Hematopoietic multipotent progenitor cell treated with erythropoietin and hydrocortisone succinate and interleukin-3 and kit ligand, for 8 days (in vitro differentiated cells): ENCODE measurements at places on chromosomes 1 and 21.
A peak's percentile ranks its signal among the peaks of the same experiment; 100 is the strongest.

DNA sequence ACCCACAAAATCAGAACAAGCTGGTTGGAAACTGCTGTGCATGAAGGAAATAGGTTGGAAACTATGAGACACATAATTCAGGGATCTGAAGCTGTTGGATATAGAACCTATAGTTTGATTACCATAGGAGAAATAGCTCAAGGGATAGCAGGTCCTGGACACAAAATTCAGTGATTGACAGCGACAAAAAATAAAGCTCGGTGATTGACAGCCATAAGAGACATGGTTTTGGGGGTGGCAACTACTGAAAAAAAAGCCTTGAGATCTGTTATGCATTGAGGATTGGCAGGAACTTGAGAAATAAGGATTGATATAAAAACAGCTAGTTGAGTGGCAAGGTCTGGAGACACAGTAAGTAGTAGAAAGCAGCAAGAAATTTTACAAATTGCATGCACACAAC, at the start of gene KRTAP25-1:
KRTAP25-1 (minus strand) TSS at position 300 of the 400 bp plus-strand sequence; CDS start at position 276, 24 bp downstream.
- no peak for DNase-seq

DNA sequence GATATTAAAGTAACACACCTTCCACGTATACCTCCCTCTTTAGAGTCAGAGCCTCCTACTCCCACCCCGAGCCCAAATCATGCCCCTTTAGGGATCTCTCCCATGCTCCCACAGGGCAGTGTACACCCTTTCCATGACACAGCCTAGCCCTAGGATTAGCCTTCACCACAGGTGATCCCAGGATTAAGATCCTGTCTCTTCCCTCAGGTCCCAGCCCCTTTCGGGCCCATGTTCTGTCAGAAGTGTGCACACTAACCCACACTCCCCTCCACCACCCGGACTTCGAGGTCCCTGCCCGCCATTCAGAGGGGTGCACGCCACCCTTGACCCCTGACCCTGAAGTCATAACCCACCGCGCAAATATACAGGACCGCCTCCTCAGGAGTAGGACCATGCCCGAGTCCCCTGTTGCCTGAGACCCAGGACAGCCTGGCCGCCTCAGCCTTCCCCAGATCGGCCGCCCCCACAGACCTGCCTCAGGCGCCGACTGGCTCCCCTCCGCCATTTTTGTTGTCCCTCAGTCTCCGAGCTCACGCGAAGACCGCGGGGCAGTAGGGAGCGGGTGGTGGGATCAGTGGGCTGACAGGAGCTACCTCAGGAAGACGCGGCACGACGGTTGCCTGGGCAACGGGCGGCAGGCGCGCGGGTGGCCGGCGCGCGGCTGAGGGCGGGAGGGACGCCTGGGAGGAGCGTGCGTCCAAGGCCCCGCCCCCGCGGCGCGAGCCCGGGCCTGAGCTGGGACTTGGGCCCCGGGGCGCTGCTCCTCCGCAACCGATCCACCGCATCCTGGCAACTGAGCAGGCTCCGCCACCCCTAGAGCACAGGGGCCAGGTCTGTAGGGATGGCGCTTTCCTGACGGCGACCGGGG, at the start of gene AGBL4:
AGBL4 (minus strand) TSS at position 663 of the 868 bp plus-strand sequence.
- DNase-seq = peak; percentile 3

GRCh38 chr1:23916209-23917131, 3.3 kb upstream of the CNR2 start:
- DNase-seq = peak; percentile 81

- DNase-seq = no peak
Measured at GRCh38 chr1:204558467-204558866, 42.3 kb downstream of the MDM4 start.

DNA sequence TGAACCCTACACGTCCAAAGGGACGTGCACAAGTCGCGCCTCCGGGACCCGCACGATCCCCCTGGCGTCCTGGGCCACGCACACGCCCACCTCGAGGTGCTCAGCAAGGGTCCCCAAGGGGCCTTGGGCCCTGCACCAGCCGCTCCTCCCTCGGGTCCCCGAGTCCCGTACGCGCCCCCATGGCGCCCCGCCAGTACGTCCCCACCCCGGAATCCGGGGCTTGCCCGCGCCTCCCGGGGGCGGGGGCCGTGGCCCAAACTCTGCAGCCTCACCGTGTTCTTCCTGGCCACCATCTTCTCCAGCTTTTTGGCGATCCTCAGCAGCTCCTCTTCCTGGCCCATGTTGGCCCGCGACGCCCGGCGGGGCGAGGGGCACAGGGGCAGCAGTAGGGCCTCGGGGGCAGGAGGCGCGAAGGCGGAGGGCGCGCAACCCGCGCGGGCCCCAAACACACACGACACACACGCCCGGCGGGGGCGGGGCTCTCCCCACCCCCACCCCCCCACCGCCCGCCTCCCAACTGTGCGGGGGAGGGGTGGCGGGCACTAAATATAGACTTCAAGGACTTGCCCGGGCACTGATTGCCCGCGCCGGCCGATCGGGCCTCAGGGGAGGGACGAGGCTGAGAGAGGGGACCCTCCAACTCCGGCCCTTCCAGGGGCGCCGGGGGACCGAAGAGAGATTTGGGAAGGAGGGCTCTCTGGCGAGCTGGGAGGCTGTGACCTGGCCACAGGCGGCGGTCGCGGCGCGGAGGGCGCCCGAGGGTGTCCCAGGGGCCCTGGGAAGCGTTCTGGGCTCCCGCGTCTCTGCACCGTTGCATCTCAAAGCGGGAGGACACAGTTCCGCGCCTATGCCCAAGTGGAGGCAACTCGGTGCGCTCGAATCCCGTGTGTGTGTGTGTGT, at the start of gene TCEA3:
TCEA3 (minus strand) TSS at position 456 of the 900 bp plus-strand sequence; CDS start at position 341, 115 bp downstream.
- no peak for DNase-seq

DNA sequence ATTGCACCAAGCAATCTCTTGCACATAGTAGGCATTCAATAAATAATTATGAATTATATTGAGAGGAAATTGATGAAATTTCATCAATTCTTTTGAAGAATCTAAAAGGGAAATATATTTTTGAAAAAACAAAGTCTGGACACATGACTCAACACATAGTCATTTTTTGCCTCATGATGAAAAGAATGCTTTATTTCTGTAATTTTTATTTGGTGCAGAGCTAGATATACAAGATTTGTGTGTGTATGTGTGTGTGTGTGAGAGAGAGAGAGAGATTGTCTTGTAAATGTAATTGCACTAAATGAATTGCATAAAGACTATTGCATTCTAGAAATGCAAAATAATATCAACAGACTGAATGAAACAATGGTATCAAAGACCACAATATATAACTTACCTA, 206.2 kb upstream of the C1orf87 start:
- no peak for DNase-seq

DNA sequence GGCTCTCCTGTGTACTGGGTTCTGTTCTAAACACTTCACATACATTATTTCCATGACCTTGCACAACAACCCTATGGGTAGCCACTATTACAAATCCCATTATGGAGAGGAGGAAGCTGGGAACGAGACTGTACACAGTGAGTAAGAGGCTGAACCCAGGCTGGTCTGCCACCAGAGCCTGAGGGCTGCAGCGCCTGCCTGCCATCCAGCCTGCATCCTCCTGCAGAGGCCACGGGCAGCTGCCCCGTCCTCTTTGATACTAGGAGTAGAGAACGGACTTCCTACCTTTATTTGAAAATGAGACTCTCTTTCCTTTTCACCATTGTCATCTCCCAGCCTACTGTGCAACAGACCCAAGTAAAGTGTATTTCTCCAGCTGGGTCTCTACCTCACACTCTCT, 370.0 kb downstream of the HHAT start:
- no peak for DNase-seq

DNA sequence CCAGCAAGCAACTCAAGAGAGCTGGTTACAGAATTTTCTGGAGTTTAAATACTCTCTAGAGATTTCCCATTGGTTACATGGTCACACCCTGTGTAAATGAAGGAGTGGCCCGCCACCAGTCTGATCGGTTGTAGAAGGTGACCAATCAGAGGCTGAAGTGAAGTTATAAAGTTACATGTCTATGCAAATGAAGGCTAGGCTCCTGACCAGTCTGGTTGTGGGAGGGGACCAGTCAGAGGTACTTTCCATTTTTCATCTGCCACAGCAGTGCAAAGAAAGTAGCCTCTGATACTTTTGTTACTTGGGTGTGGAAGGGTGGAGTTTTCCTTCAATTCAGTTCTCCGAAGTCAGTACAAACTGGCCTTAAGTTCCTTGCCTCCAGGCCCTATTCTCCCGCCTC, 273.7 kb downstream of the BARHL2 start:
- no peak for DNase-seq

- DNase-seq = peak; percentile 41
Measured at GRCh38 chr1:100100202-100100601, 32.5 kb downstream of the SASS6 start.
